ENCODE measurements at places on chromosomes 12 and 14. TPM values are rescaled to one million over a fixed set of nuclear protein-coding genes. Genes with fewer than 3 reads are reported as not detected.

Gene ASIC1
- polyA plus RNA-seq: 6.9 TPM

Gene COX8C
- 0.56 TPM for polyA plus RNA-seq

Gene ATP6V1D
- 167 TPM for polyA plus RNA-seq

Gene IPO8
- 15.0 TPM for polyA plus RNA-seq

Gene CCDC197
- polyA plus RNA-seq: 0.21 TPM

Gene SYCP3
- 0.76 TPM for polyA plus RNA-seq

Gene SERPINA5
- not detected for polyA plus RNA-seq

Gene EPYC
- polyA plus RNA-seq: not detected

Gene SLC5A8
- polyA plus RNA-seq: not detected

Gene TMEM121
- 6.4 TPM for polyA plus RNA-seq

Gene PIP4K2C
- 25.5 TPM for polyA plus RNA-seq

Gene ACTR10
- polyA plus RNA-seq: 244 TPM

Data from cardiac muscle cell (in vitro differentiated cells and primary cell).